ENCODE measurements at places on chromosomes 11 and 22.

DNA sequence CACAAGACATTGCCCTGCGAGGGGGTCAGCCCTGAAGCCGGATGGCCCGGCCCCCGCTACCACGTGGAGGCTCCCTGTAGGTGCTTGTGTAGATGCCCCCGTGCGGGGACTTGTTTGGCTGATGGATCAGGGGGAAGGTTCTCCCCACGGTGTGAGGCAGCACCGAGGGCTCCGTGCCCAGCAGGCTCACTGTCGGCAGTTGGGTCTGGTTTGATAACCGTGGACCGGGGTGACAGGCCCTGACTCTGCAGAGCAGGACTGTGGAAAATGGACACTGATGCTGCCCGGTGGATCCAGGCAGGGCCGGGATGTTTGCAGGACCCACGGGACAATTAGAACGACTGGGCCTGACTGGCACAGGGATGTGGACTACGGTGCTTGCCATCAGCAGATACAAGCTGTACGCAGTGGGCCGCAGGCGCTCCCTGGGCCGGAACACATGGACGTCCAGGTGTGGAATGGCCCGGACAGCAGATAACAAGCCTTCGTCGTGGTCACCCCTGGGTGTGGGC is 19.0 kb downstream of the KCNQ1 start:
- no peak for DNase-seq

DNA sequence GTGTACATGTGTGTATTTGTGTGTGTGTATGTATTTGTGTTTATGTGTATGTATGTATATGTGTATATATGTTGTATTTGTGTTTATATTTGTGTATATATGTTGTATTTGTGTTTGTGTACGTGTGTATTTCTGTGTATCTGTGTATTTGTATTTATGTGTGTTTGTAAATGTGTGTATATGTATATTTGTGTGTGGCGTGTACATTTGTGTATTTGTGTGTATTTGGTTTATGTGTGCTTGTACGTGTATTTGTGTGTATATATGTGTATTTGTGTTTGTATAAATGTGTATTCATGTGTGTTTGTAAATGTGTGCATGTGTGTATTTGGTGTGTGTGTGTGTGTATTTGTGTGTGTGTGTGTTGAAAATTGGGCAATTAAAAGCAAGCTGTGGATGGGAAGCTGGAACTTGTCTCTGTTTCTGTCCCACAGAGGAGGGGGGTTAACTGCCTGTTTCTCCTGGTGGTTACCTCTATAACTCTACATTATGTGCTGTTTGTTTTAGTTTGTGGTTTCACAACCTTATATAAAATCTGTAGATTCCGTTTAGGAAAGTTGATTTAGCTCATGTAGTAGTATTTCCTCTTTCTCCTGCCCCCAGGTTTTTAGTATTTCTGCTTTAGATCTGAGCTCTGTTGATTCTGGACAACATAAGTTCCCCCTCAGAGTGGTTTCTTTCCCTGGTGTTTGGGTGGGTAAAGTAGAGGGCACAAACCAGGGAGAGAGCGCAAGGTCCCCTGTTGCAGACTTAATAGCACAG is 28.9 kb downstream of the AP2A2 start:
- DNase-seq = no peak

DNA sequence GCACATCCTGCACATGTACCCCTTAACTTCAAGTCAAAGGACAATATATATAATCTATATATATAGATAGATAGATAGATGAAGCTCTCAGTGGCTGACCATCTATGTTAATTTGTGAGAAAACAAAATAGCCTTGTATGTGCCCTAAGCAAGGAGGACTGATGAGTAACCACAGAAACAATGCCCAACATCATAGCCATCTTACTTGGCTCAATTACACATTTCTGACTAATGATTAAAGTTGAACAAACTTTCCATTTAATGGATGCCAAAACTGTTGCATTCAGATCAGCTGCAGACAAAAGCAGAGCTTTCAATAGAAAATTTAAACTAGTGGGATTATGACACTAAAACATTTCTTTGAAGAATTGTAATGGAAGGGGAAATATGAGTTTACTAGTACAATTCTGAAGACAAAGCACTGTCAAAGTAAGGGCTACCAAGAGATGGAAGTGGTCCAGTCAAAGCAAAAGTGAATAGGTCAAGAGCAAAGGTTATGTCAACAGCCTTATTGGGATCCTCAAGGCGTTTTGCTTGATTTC is 1188.2 kb upstream of the RAG2 start:
- DNase-seq = no peak

DNA sequence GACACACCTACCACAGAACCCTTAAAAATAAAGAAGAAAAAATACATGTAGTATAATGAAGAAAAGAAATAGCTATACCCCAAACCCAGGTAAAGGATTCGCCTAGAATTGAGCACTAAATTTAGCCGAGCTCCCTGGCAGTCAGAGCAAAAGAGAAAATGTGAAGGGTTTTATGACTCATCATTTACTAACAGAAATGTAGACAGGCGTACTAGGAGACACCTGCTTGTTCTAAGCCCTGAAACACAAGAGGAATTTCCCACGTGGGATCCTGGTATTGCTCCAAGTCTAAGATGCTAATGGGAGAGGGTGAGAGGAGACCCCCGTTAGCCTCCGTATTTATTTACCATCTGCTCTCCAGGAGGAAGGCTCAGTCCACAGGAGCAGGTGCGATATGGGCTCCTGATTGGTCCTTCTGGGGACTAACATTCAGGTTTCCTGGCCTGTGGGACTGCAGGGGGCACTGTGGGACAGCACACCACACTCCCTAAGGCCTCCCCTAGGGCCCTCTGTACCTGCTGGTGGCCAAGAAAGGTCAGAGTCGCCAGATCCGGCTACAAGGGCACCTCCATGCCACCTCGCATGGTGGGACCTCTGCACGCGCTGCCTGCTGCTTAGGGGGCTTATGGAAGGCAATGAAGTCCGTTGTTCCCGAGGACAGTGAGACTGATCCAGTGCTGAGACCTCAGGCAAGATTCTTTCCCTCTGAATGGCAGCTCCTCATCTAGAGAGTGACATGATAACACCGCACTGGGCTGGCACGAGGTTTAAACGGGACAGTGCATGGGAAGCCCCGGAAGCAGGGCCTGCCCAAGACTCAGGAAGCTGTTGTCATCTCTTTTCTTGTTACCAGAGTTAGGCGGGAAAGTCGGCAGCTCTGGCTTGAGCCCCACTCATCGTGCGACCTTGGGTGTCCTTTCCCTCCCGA is 25.8 kb downstream of the KCNC1 start:
- no peak for DNase-seq

DNA sequence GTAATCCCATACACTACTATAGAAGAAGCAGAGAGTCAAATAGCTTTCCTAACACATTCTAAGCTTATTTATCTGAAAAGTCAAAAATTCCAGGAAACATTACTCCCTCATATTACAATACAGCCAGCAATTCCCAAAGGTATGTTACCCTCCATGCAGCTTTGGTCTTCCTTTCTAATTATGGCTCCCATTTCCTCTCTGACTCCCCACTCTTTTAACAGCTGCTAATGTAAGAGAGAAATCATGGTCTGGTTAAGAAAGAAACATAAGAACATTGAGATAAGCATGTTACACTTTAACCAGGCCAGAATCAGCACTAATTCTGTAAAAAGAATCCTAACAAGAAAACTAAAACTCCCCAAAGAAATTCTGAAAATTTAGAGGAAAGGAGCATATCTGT is 6.8 kb downstream of the PPP2R1B start:
- no peak for DNase-seq

GRCh38 chr11:3123305-3123704 is 41.8 kb downstream of the OSBPL5 start:
- DNase-seq = no peak

DNA sequence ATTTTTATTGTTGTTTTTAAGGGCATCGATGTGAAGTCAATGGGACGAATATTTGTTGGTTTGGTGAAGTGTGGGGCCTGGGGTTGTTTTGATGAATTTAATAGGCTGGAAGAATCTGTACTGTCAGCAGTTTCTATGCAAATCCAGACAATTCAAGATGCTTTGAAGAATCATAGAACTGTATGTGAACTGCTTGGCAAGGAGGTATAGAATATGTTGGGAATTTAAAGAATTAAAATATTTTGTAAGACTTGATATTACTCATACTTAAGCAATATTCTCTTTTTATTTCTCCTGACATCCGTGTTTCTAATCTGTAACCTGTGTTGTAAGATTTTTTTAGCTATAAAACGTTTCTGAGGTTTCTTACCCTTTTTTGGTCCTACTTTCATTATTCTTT is 61.6 kb downstream of the DYNC2H1 start:
- no peak for DNase-seq

GRCh38 chr11:9692691-9693090 is 28.8 kb downstream of the SWAP70 start:
- DNase-seq = no peak

- DNase-seq = no peak
Observed at GRCh38 chr11:134120921-134121526, 52.2 kb downstream of the JAM3 start.
